ENCODE measurements at places on chromosomes 3 and 15.

DNA sequence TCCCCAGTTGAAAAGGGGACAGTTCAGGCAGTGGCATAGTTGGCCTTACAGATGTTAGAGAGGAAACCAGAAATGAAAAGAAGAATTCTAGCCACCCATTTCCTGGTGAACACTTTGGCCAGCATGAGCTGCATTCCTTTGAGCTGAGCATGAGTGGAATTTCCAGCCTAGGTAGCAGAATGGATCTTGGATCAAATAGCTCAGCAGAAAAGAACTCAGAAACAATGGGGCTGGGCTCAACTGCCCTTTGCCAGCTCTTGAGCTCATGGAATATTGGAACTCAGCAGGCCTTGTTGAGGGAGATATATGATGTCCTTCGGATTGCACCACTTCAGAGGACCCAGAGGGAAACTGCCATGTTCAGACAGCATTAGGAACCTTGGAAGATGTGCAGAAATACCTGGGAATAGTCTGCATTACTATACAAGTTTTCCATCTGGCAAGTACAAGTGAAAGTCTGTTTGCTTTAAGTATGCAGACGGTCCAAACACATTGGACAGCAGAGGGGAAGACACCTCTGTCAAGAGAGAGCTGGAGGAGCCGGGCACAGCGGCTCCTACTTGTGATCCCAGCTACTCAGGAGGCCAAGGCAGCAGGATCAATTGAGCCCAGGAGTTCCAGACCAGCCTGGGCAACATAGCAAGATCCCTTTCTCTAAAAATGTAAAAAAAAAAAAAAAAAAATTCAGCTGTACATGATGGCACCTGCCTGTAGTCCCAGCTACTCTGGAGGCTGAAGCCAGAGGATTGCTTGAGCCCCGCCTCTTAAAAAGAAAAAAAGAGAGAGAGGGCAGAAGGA, 3.1 kb upstream of the CDV3 start:
- peak; percentile 94 for DNase-seq

GRCh38 chr3:37892927-37893600, 31.4 kb downstream of the CTDSPL start:
- DNase-seq: no peak

- peak; percentile 87 for DNase-seq
Observed at GRCh38 chr3:171851660-171852058, 8.5 kb downstream of the TMEM212 start.

- DNase-seq: peak; percentile 49
Observed at GRCh38 chr3:46845397-46845859, 17.8 kb downstream of the MYL3 start.

DNA sequence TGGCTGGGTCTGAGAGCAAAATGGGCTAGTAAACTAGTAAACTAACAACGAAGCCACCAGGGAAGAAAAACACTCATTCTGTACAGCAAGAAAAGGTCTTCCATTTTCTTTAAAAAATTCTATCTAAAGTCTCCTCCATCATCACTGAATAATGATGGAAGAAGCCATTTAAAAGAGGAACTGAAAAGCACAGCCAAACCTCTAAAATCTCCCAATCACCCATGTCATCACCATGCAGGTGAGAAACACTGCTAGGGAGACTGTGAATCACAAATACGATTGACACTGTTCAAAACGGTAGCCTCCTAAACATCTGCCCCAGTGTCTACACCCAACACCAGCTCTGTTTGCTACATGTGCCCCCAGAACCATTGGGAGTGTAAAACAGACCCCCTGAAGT, 140.4 kb downstream of the RORA start:
- DNase-seq: no peak

- no peak for DNase-seq
Observed at GRCh38 chr15:83886321-83886720, 232.4 kb downstream of the ADAMTSL3 start.

DNA sequence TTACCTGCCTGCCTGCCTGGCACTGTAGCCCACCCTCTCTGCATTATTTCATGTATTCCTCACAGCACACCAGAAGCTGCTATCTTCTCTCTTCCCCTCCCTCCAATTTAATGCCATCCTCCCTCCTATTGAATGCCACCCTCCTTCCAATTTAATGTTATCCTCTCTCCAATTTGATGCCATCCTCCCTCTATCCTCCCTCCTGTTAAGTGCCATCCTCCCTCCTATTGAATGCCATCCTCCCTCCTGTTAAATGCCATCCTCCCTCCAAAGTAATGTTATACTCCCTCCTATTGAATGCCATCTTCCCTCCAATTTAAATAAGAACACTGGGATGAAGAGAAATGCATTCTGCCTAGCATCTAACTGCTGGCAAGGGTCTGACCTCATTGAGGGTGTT, 11.1 kb downstream of the ATP10A start:
- no peak for DNase-seq
